Muscle of leg (tissue), 16 donors: ENCODE measurements at places on chromosomes 7 and 10. TPM values are rescaled to one million over a fixed set of nuclear protein-coding genes. Genes with fewer than 3 reads are reported as not detected.

- no peaks in the 10 kb centered on the region for H3K4me1 ChIP-seq
- no peaks in the 10 kb centered on the region for H3K27me3 ChIP-seq
- no peak for DNase-seq
- no peaks in the 10 kb centered on the region for H3K36me3 ChIP-seq
- H3K27ac ChIP-seq: no peak overlapping the region
These were observed 104.7 kb upstream of the ARMC3 start for GRCh38 chr10:22823109-22823508.

- peaks cover 5% of the 10 kb centered on the region for H3K4me1 ChIP-seq
- no peak for DNase-seq
- no peaks in the 10 kb centered on the region for H3K36me3 ChIP-seq
- H3K27ac ChIP-seq: no peak overlapping the region
- H3K4me3 ChIP-seq: no peak overlapping the region
These were observed 323.3 kb downstream of the CRPPA start for GRCh38 chr7:16098058-16098457.

DNA sequence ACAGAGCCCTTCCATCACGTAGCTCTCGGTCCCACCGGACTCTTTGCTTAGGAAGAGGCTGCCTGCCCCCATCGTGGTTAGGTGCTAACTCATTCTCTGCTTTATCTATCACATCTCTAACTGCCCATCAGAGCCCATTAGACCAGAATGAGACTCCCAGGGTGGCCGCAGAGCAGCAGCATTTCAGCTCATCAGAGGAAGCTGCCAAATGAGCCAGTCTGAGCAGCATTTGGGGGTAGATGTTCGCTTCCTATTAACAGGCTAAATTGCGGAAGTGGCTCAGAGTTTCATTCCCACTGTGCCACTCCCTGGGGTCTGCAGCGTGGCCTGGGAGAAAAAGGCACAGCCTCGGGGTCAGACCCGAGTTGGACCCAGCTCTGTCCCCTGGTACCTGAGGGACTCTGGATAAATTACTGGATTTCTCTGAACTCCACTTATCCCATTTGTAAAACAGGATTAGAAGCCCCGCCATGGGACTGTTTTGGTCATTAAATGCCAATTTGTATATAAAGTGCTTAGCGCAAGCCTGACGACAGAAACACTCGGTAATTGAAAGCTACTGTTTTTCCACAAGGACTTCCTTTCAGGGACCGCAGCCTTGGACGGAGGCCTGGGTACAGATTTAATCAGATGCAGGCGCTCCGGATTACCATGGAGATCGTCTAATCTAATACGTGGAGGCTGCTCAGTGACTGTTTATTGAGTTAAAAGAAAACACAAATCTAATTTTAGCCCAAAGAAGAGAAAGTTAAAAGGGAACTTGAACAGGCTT, 73.8 kb upstream of the PRLHR start:
- no peak overlapping the region for H3K4me3 ChIP-seq
- peak; percentile 86 for DNase-seq
- H3K4me1 ChIP-seq: peaks cover 19% of the 10 kb centered on the region
- peaks cover 4% of the 10 kb centered on the region for H3K36me3 ChIP-seq
- no peak overlapping the region for H3K27ac ChIP-seq
- H3K27me3 ChIP-seq: peaks cover 2% of the 10 kb centered on the region

GRCh38 chr7:128912281-128912680, 1.8 kb upstream of the KCP start:
- no peak for DNase-seq
- H3K4me3 ChIP-seq: no peak overlapping the region
- no peaks in the 10 kb centered on the region for H3K36me3 ChIP-seq
- peaks cover 24% of the 10 kb centered on the region for H3K4me1 ChIP-seq
- no peak overlapping the region for H3K27ac ChIP-seq
- peaks cover 79% of the 10 kb centered on the region for H3K27me3 ChIP-seq

GRCh38 chr10:28177944-28178637, 124.8 kb downstream of the MPP7 start:
- DNase-seq: no peak
- no peaks in the 10 kb centered on the region for H3K36me3 ChIP-seq
- H3K27me3 ChIP-seq: no peaks in the 10 kb centered on the region
- no peak overlapping the region for H3K27ac ChIP-seq
- no peaks in the 10 kb centered on the region for H3K4me1 ChIP-seq

- DNase-seq: no peak
- peaks cover 5% of the 10 kb centered on the region for H3K4me1 ChIP-seq
- H3K4me3 ChIP-seq: no peak overlapping the region
- no peak overlapping the region for H3K27ac ChIP-seq
- H3K27me3 ChIP-seq: no peaks in the 10 kb centered on the region
- H3K36me3 ChIP-seq: no peaks in the 10 kb centered on the region
These were observed 282.6 kb downstream of the CAMK1D start for GRCh38 chr10:12631787-12632562.

DNA sequence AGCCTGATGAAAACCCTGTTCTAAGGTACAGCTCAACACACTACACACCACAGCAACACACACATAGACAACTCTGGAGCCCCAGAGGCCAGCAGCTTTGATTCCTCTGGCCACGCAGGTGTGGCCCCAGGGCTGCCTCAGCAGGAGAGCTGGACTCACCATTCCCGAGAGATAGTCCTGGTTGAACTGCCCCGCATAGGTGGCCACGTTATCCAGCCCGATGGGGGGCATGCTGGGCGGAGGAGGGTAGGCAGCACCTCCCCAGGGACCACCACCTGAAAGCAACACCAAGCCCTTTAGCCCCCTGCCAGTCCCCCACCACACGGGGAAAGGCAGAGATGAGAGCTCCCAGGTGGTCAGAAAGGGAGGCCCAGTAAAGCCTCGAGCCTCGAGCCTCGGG, 34.7 kb downstream of the ANXA11 start:
- no peaks in the 10 kb centered on the region for H3K27me3 ChIP-seq
- H3K4me3 ChIP-seq: no peak overlapping the region
- no peak overlapping the region for H3K27ac ChIP-seq
- H3K36me3 ChIP-seq: peaks cover 57% of the 10 kb centered on the region
- no peak for DNase-seq

DNA sequence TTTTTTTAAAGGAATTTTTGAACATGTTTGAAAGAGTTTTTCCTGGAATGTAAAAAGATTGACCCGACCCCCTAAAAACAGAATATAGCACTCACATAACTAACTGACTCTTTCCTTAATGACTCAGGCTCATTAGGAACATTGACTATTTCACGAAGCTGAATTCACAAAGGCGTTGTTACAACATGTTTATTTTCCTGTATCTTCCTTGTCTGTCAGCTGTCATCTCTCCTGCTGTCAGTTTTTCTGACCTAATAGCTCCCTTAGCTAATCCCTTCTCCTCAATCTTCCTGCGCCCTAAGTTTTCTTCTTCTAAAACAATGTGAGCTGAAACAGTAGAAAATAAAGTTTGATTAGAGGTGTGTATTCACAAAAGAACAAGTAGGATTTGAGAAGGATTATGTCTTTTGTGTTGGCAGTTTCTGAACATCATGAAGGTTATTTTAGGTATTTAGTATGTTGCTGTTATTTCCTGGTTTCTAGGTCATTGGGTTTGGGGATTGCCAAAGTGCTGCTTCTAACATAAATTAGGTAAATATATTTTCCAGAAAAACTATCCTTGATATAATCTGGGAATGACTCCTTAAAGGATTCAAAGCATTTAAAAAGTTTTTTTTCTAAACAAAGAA, 4.6 kb upstream of the MDFIC start:
- H3K27me3 ChIP-seq: no peaks in the 10 kb centered on the region
- H3K36me3 ChIP-seq: no peaks in the 10 kb centered on the region
- H3K4me3 ChIP-seq: no peak overlapping the region
- no peak overlapping the region for H3K27ac ChIP-seq
- H3K4me1 ChIP-seq: peaks cover 3% of the 10 kb centered on the region

GRCh38 chr10:43928425-43928968, 279.8 kb upstream of the ZNF32 start:
- H3K36me3 ChIP-seq: no peaks in the 10 kb centered on the region
- H3K27ac ChIP-seq: no peak overlapping the region
- peaks cover 3% of the 10 kb centered on the region for H3K4me1 ChIP-seq
- no peak overlapping the region for H3K4me3 ChIP-seq
- DNase-seq: no peak

DNA sequence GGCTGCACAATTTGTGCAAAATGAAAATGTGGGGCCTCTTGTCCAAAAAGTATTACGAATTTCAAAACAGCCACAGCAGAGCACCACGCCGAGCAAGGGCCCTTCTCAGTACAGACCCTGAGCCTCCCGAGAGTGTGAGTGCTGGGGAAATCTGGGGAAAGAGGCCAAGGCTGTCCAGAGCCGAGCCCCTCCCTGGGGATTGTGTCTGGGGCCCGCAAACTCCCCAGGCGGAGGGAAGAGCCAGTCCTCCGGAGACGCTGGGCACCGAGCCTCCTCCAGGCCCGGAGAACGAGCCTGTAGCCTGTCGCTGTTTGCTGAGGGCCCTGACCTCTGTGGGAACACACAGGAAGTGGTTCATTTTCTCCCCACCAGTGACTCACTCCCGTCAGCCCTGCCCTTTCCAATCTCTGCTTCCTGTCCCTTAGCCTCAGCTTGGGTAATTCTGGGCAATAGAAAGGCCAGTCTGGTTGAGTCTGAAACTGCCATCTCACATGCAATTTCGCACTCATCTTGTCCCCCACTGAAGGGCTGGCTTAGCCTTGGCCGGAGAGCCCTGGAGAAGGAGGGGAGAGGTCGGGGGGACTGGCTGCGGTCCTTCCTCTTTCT, 19.5 kb upstream of the GNA12 start:
- H3K27ac ChIP-seq: peak overlapping the region; percentile 88
- peak; percentile 82 for DNase-seq
- H3K4me3 ChIP-seq: no peak overlapping the region
- H3K27me3 ChIP-seq: no peaks in the 10 kb centered on the region
- peaks cover 24% of the 10 kb centered on the region for H3K4me1 ChIP-seq
- no peaks in the 10 kb centered on the region for H3K36me3 ChIP-seq

DNA sequence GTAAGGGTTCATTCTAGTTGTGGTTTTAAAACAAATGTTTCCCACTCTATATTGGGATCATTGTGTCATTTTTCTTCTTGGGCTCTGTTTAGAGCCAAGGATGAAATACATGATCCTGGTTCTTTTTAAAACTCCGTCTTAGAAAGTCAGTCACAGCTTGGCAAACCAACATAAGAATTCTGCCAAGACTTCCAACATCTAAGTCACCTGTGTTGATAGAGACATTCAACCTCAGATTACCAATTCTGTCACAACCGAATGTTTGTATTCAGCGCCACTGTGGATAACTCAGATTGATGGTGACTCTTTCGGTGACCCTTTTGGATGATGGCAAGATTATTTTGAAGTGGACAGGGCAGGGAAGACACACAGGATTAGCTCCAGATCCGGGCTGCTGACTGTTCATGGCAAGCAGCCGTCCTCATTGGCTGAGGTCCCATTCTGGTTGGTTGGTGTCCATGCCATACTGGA, 255.4 kb downstream of the ARHGAP21 start:
- no peaks in the 10 kb centered on the region for H3K27me3 ChIP-seq
- peaks cover 15% of the 10 kb centered on the region for H3K4me1 ChIP-seq
- no peak overlapping the region for H3K4me3 ChIP-seq
- DNase-seq: peak; percentile 18
- no peak overlapping the region for H3K27ac ChIP-seq

GRCh38 chr7:151782598-151783448, 94.1 kb downstream of the PRKAG2 start:
- H3K36me3 ChIP-seq: no peaks in the 10 kb centered on the region
- H3K4me3 ChIP-seq: peak overlapping the region; percentile 4
- H3K4me1 ChIP-seq: peaks cover 6% of the 10 kb centered on the region
- DNase-seq: peak; percentile 61
- H3K27me3 ChIP-seq: peaks cover 14% of the 10 kb centered on the region

GRCh38 chr10:79382491-79382941, 35.2 kb downstream of the PPIF start:
- no peaks in the 10 kb centered on the region for H3K27me3 ChIP-seq
- peaks cover 44% of the 10 kb centered on the region for H3K4me1 ChIP-seq
- H3K27ac ChIP-seq: peak overlapping the region; percentile 86
- DNase-seq: peak; percentile 25

DNA sequence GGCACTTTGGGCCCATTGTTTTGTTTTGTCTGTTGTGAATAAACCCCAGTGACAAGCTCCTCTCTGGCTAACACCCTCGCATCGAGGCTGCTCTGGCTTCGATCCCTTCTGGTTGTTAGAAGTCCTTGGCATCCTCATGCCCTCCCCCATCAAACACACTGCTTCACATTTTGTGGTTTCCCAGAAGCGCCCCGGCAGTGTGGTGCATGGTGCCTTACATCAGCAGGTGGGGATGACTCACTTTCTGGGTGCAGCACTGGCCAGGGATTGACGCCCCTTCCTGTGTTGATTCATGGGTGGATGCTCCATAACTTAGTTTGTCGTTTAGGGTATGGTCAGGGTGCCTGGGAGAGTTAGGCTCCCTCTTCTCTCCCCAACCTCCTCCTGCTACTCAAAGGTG, 51.4 kb downstream of the PLPP4 start:
- DNase-seq: no peak
- no peak overlapping the region for H3K27ac ChIP-seq
- H3K36me3 ChIP-seq: no peaks in the 10 kb centered on the region
- H3K27me3 ChIP-seq: no peaks in the 10 kb centered on the region
- no peak overlapping the region for H3K4me3 ChIP-seq
- H3K4me1 ChIP-seq: no peaks in the 10 kb centered on the region

- no peak overlapping the region for H3K4me3 ChIP-seq
- no peaks in the 10 kb centered on the region for H3K27me3 ChIP-seq
- H3K36me3 ChIP-seq: no peaks in the 10 kb centered on the region
- no peaks in the 10 kb centered on the region for H3K4me1 ChIP-seq
- H3K27ac ChIP-seq: no peak overlapping the region
These were observed 84.7 kb upstream of the HGF start for GRCh38 chr7:81854518-81854917.

- no peak for DNase-seq
- H3K36me3 ChIP-seq: no peaks in the 10 kb centered on the region
- no peak overlapping the region for H3K27ac ChIP-seq
- H3K4me1 ChIP-seq: peaks cover 23% of the 10 kb centered on the region
- H3K4me3 ChIP-seq: no peak overlapping the region
These were observed 28.3 kb downstream of the HIPK2 start for GRCh38 chr7:139749545-139749944.

- H3K4me3 ChIP-seq: no peak overlapping the region
- peak; percentile 90 for DNase-seq
- H3K4me1 ChIP-seq: peaks cover 29% of the 10 kb centered on the region
- H3K27me3 ChIP-seq: no peaks in the 10 kb centered on the region
These were observed 46.7 kb upstream of the PLCE1 start for GRCh38 chr10:93947055-93947454.

DNA sequence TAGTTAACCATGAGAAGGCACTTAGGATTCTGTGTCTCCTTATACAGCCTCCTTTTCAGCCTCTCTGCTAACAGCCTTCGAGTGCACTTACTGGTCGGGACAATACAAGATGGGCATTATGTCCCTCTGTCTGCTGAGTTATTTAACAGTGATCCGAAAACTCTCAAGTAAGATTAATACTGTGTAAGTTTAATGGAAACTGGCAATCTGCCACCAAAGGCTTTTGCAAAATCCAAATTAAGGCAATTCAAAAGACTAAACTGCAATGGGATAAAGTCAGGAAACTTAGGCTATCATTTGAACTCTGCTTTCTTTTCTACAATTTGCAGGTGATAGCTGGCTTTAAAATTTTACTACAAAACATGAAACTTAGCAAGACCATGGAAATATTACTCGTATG, 477.8 kb downstream of the TFEC start:
- H3K4me3 ChIP-seq: no peak overlapping the region
- peak; percentile 35 for DNase-seq
- H3K27ac ChIP-seq: no peak overlapping the region
- H3K27me3 ChIP-seq: no peaks in the 10 kb centered on the region
- no peaks in the 10 kb centered on the region for H3K4me1 ChIP-seq
- no peaks in the 10 kb centered on the region for H3K36me3 ChIP-seq

CDC14C gene
- 0.04 TPM for total RNA-seq

FAM25A gene
- total RNA-seq: not detected

GRID1 gene
- 2.7 TPM for total RNA-seq

CYP26A1 gene
- 1.8 TPM for total RNA-seq

UCN3 gene
- not detected for total RNA-seq

NRCAM gene
- total RNA-seq: 17.5 TPM

PPP1R17 gene
- total RNA-seq: not detected

KLF14 gene
- total RNA-seq: 0.98 TPM
